ENCODE measurements at places on chromosomes 11 and 22.

- no peak for DNase-seq
Observed at GRCh38 chr11:8258289-8258688, 5.4 kb downstream of the LMO1 start.

DNA sequence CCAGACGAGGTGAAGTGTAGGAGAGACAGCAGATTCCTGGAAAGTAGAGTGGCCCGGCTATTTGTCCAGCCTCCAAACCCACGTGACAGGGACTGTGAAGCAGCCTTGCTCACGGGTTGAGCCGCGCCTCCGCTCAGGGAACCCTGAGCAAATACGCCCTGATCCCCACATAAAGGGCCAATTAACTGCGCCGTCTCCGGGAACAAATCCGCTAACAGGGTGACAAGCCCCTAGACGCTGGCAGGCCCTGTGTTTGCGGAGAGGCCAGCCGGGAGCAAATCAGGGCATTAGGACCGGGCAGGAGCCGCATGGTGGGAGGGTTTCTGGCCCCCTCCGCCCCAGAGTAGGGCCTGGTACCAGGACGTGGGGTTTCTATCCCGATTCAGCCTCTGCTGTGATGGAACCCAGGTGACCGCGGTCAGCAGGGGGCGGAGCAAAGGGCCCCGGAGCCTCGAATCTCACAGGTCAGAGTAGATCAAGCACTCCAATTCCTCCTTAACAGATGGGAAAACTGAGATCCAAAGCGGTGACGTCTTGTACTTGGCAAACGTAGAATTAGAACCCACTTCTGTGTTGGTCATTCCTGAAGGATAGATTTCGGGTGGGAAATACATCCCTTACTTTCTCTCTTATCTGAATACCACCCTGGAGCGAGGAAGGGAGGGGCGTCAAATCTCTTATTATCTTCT lies 2.0 kb upstream of the ROBO3 start:
- DNase-seq, result no peak

DNA sequence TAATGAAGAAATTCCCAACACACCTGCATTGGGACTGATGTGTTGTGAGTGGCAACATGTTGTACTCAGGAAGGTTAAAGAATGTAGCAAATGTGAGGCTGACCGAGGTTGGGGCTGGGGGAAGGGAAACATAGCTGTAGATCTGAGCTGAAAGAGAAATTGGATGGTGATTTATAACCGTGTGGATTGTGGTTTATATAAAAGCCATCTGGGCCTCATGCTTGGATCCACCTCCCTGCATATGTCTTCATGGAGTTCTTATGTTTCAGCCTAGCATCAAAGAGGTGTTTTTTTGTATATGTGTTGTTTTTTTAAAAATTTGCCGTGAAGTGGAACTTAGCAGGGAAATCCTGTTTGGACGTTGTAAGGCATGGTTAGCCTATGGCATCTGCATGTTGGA lies 141.3 kb downstream of the NAV2 start:
- no peak for DNase-seq

- DNase-seq, result no peak
Observed at GRCh38 chr11:45223496-45223895, 62.6 kb downstream of the SYT13 start.

DNA sequence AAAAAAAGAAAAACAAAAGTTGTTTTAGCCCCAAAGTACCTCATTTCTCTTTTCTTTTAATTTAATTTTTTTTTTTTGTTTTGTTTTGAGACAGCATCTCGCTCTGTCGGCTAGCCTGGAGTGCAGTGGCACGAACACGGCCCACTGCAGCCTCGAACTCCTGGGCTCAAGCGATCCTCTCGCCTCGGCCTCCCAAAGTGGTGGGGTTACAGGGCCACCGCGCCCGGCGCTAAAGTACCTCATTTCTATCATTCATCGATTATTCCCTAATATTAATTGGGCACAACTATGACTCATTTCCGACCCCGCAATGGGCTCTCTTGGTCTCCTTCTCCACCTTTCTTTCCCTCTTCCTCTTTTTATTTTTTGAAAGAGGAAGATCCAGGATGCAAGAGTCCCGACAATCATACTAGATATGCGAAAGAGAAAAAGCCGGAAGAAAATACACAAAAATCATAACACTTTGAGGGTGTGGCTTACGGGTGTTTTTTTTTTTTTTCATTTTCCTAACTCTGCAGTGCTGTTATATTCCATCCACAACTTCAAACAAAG lies 475 bp upstream of the AIP start:
- DNase-seq, result no peak

DNA sequence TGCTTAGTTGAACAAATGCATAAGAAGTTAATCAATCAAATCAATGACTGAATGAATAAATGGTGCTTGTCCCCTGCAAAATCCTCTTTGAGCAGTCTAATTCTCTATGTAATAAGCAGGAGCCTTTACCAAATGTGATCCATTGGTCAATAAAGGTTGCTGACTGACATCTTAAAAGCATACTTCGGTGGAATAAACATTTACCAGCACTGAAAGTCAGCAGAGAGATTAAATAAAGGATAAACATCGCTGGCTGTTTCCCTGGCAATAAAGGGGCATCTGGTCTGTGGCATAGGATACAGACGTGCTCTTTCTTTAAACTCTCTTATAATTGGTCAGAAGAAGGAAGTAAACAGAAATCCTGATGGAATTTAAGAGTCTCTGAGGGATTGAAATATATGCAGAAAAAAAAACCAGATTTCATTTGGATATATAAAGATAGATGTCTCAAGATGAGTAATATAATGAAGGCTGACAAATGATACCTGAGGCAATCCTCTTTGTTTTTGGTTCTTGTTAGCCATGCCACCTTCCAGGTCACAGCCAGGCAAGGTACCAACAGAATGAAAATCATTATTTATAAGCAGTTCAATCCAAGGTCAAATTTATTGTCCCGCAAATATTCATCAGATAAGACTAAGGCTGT lies 578.4 kb upstream of the CCDC90B start:
- DNase-seq, result no peak

DNA sequence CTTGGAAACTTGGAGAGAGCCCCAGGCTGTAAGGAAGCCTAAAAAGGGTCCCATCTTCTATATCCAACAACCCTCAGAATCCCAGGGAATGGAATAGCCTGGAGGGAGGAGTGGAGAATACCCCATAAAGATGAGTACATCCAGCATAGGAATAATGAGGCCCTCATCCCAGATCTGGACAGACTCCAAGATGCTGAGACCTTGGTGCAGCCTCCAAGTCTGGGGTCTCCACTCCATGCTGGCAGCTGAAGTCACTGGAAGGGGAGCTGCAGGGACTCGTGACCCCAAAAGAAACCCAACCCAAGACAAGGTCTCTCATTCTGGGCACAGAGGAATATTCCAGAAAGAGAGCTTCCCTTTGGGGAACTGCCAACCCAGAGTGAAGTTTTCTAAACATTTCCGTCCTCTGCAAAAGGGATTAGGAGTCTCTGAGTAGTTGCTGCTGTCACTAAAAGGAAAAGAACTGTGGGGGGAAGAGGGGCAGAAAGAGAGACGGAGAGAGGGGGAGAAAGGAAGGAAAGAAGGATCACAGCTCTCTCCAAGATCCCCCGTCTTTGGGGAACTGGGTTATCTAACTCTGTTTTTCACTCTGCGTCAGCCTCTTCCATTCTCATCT lies 589 bp downstream of the SCGB1A1 start:
- no peak for DNase-seq

- DNase-seq, result no peak
Observed at GRCh38 chr11:2892967-2893528, 7.5 kb upstream of the CDKN1C start.

- DNase-seq, result no peak
Observed at GRCh38 chr11:6475936-6476335, 2.2 kb upstream of the TRIM3 start.

- DNase-seq, result no peak
Observed at GRCh38 chr11:31725176-31725575, 85.9 kb downstream of the PAX6 start.

DNA sequence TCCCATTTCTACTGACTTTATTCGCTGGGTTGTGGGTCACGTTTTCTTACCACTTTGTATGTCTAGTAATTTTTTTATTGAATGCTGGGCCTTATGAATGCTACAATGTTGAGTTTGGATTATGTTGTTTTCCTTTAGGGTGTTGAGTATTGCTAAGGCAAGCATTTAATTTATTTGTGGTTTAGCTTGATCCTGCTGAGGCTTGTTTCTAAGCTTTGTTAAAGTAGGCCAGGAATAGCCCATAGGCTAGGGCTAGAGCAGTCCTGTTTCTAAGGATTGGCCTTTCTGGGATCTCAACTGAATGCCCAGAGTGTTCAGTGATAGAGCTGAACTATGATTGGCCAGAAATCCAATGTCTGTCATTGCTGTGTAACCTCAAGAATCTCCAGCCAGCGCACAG lies 56.1 kb upstream of the LDLRAD3 start:
- no peak for DNase-seq

- no peak for DNase-seq
Observed at GRCh38 chr22:36381513-36382128, 6.1 kb downstream of the MYH9 start.

GRCh38 chr11:65624931-65625627 lies 9.5 kb downstream of the PCNX3 start:
- DNase-seq, result no peak

- DNase-seq, result no peak
Observed at GRCh38 chr11:103609117-103610066, 427.0 kb upstream of the DDI1 start.

DNA sequence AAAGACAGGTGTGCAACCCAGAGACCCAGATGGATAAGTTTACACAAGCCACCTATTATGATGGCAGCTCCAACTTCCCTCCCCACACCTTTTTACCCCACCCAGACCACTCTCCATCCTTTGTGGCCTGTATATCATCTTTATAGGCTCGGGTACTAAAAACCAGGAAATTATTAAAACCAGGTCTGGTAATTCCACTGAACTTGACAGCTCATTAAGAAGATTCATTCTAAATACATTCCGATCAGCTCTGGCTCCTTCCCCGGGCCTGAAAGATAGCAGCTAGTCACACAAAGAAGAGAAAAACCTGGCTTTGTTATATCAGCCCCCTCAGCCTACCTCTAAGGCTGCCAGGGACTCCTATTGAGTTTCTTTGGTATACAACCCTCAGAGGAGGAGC lies 67.9 kb upstream of the API5 start:
- no peak for DNase-seq

DNA sequence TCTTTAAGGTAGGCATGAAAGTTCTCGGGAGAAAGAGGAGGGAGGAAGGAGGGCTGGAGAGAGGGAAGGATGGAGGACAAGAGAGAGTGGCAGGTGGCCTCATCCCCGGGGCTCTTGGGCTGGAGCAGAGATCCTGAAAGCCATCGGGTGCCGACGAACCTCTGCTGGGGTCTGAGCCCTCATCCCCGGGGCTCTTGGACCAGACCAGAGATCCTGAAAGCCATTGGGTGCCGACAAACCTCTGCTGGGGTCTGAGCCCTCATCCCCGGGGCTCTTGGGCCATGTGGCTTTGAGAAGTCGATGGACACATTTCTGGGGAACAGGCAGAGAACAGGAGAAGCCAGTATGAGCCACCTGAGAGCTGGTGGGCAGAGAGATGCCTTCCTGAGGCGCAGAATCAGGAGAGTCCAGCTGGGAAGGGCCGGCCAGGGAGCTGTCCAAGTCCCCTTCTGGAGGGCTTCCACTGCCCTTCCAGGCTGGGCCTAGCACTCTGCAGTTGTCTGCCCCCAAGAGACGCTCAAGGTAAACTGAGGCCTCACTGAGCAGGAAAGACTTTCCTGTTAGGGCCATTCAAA lies 1398.1 kb downstream of the BRD1 start:
- no peak for DNase-seq

GRCh38 chr11:111194860-111195568 lies 50.5 kb upstream of the POU2AF2 start:
- DNase-seq, result no peak

DNA sequence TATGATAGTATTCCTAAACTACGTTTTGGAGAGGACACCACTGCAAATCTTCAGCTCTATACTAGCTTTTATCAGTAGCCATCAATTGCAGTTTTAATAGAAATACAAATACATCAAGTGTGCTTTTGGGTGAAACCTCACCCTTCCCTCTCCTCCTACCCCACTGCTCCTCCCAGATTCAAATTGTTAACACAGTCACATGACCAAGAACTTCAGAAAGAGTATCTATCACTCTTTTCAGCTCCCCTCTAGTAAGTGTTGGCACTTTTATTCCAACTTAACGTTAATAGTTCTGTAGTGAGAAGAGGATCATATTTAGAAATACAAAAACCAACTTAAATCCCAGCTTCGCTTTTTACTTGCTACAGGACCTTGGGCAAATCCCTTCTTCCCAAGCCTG lies 17.0 kb downstream of the RRAS2 start:
- DNase-seq, result no peak

DNA sequence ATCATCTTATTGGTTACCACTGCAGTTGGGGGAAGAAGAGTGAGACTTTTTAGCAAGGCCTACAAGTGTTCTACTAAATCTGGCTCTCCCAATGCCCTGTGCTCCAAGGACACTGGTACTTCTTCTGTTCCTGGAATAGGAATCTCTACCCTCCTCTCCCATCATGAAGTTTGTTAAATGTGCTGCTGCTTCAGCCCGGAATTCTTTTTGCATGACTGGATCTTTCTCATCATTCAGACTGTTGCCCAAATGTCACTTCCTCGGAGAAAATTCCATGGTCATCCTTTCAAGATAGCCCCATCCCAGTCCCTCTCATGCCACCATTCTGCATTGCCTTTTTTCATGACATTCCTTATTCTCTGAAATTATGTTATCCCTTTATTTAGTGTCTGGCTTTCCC lies 400.8 kb downstream of the SOX6 start:
- DNase-seq, result no peak

GRCh38 chr22:19756288-19757128 lies 4.1 kb upstream of the TBX1 start:
- peak; percentile 62 for DNase-seq

- DNase-seq, result no peak
Observed at GRCh38 chr11:38131535-38131934, 1533.5 kb upstream of the RAG2 start.

DNA sequence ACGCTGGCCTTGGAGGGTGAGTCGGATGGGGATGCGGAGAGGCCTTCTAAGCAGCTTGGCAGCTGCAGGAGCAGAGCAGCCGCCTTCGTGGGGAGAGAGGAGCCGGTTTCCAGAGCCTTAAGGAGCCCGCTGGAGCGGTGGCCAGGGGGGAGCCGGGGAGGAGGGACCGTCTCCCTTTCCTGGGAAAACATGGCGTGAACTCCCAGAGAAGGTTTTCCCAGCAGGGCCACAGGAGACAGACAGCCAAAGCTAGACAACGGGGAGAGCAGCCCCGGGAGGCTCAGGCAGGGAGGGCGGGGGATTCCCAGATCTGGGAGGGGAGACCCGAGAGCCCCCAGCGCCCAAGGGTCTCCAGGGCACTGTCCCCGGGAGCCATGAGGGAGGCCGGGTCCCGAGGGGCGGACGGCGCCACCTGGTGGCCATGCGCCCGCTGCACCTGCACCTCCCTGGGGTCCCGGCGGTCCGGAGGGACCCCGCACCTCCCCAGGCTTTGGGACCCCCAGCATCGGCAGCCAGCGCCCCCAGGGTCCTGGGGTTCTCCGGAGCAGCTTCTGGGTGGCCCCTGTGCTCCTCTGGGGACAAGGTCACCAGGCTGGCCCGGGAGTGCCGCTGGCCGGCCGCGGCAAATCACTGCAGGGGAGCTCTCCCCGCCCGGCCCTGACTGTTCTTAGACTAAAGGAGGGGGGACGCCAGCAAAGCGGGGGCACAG lies 2.4 kb upstream of the SYT8 start:
- DNase-seq, result peak; percentile 54
